NCI-H1092 (cell line): ENCODE measurements at places on chromosomes 3 and 15.

DNA sequence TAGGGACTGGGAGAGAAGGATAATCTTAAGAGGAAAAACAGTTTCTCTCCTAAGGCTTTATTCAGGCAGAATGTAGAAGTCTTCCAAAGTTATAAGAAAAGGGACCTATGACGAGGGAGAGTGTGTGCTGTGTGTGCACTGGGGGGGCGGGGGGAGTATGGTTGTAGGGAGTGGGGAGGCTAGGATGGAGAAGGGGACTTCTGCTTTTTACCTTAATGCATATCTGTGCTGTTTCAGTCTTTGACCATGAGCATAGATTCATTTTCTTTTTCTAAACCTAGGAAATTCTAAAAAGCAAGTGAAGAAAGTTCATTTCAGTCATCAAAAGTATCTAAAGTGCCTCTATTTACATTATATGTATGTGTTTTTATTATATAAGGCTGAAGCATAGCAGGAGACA is 52.6 kb upstream of the RASA2 start:
- no peak for DNase-seq

- DNase-seq, result no peak
Measured at GRCh38 chr3:123941121-123941520, 19.9 kb downstream of the CCDC14 start.

DNA sequence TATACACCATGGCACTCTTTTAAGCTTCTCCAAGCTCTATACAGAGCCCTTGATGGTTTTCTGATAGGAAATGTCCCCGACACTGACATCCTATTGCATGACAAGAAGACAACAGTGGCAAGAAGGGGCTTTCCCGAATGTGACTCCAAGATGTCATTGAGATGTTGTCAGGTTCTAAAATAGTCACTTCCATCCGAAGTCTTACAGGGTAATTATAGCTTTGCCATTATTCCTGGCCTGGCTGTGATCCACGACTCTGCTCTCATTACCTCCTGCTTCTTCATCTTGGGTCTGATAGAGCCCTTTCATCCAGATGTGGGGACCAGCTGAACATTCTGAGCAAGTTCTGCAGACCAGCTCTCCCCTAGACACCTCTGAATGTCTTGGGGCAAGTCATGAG is 40.6 kb upstream of the ADAMTS9 start:
- DNase-seq, result no peak

- no peak for DNase-seq
Measured at GRCh38 chr3:88046766-88047165, 12.0 kb downstream of the CGGBP1 start.

DNA sequence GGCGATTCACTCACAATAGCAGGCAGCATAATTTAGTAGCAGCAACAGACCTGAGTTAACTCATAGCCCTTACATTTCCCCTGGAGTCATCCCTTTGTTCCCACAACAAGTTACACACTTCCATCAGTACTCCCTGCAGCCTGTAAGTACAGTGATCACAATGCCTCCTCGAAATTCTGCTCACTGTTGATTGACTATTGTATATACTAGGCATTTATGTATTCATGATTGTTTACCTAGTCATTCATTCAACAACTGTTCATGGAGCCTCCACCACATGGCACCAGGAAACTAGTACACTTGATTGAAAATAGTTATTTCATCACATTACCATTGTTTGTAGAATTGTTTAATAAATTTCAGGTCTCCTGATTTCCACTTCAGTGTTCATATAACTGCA is 71.4 kb upstream of the P3H2 start:
- DNase-seq, result no peak

- no peak for DNase-seq
Measured at GRCh38 chr15:31273258-31273941, 53.2 kb upstream of the KLF13 start.

DNA sequence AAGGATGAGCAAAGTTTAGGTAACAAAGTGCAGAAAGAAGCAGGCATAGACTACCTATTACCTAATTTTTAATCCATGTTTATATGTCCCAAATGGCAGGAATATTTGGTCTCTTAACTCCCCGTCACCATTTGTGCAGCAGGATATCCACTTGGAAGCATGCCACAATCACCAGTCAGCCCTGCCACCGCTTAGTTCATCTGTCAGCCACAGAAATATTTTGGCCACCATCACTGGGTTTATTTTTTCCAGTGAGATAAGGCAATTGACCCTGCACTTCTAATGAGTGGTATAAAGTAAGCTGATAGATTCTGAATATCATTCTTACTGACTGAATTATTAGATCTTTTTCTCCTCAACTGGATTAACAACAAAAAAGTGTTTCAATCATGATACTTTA is 152.9 kb upstream of the SOX2 start:
- DNase-seq, result no peak

- peak; percentile 50 for DNase-seq
Measured at GRCh38 chr3:111717601-111718000, 122.5 kb upstream of the ZBED2 start.

DNA sequence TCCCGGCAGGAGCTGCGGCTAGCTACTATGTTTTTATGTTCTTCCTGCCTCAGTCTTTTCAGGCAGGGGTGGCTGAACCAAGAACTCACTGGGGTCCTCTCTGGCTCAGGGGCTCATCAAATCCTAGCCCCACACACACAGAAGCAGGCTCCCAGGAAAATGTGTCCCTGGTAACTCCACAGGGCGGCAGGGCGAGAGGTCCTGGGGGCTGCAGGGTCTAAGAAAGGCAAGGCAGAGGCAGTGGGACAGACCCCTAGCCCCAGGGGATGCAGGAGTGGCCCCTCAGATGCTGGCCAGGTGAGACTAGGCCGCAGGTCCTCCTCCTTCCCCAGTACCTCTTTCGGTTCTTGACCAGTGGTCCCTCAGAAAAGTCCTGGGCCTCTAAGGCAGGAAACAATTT is 48.9 kb downstream of the PTH1R start:
- DNase-seq, result no peak

DNA sequence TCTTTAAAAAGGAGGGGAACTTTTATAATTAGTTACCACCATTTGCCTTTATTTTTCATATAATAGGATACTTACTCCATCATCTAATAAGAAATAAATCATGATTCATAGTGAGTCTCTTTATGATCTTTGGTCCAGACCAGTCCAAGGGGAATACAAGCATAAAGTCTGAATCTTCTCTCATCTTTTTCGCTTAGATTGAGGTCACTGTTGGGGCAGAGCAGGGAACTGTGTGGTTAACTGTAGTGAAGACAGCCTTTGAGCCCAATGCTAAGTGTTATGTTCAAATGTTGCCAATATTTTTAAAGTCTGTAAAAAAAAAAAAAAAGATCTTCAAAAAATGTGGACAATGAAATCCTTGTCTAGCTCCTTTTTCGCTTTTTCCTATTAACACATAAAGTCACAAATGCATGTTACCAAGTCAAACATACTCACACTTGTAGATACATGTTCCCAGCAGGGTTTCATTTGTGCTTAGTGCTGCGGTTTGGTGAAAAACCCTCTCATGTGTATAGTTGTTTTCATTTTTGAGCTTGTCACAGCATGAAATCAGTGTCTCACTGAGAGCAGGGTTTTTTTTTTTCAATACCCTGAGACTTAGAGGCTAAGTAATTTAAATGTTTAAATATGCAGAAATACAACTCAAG is 72.1 kb downstream of the EPHA3 start:
- no peak for DNase-seq

DNA sequence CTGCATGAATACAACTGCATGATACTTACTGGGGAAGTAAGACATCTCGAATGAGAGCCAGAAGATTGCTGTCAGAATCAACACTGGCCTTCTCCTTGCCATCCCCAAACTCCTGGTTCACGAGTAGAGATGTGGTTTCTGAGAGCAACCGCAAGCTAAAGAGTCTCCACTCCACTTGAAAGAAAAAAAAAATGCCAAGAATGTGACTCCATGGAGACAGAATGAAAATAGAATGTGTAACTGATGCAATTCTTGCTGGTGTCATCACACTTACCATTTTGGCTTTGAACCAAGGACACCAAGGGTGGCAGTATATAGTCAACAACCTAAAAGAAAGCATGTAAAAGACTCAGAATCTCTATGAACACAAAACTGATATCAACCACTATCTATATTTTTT is 280.4 kb downstream of the ULK4 start:
- no peak for DNase-seq

- DNase-seq, result no peak
Measured at GRCh38 chr3:171056528-171056927, 30.0 kb upstream of the SLC2A2 start.

DNA sequence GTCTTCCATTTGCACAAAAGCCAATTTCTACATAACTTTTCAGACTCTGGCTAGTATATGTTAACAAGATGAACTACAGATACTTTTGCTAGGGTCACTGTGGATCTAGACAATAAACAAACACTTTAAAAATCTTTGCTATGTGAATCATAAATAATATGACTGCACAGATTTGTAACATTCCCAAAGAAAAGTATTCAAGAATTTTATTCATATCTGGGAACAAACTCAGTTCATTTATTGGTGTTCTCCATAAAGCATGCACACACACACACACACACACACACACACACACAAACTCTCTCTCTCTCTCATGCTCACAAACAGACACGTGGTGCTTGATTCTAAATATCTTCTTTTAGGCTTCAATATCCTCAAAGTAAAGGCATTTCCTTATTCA is 18.8 kb upstream of the THRB start:
- no peak for DNase-seq

DNA sequence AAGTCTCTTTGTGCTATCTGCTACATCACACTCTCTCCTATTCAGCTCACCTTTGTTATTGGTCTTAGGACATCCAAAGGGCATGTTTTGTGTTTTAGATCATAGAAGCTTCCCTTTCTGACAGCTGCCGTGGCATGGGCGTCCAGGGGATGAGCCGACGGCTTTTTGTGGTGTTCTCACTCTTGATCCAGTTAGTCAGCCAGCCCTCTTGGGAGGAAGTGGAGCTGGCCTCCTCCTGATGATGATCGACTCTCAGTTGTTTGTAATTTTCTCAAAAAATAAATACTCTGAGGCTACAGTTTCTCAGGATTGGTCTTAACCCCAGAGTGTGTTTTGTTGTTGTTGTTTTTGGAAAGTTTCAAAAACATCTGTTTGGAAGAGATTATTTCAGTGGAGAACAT is 34.4 kb downstream of the BOC start:
- DNase-seq, result no peak

DNA sequence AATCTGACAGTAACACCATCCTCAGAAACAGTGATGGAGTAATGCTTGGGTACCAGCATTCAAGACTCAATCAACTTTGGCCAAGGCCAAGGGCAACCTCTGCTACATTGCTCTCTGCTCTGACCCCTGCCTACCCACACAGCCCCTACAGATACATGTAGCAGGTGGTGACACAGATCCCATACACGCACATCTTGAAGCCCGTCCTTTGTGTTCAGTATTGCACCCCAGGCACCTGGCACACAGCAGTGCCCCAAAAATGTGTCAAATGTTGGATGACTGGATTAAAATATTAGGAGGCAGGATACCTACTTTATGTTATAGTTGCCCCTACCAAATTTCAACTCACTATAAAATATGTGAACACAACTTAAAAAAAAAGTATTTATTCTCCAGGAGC is 139.3 kb upstream of the ICE2 start:
- no peak for DNase-seq

GRCh38 chr3:188469228-188469885 is 315.4 kb downstream of the LPP start:
- no peak for DNase-seq
